ENCODE measurements at places on chromosomes 2 and 18.

DNA sequence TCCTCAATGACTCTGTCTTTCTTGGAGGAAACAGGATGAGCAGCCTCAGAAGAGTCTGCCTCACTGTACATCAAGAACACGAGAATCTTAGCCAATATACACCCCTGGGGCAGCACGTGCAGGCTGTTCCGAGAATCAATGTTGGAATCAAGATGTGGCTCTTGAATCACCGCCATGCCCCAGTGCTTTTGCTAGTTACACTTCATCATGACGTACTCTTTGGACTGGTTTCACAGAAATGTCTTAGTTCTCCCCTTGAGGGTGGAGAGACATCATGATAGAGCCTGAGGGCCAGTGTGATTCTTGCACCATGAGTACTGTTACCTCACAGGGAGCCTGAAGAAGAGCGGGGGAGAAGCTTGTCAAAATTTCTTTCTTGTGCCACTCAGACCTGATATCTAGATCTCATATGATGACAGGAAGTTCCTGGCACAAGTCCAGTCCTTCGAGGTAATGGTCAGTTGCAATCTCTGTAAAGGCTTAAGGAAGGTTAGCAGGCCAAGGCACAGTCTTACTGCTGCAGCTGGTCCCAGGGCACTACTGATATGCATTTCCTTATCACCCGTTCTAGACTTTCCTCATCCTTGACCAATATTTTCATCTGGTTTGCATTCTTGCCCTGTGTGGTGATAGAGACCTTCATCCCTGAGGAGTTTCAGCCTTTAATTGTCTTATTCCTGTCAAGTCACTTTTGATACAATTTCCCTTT is 28.2 kb upstream of the STAT4 start:
- no peak for DNase-seq

GRCh38 chr2:150548527-150548926 is 61.1 kb upstream of the RND3 start:
- no peak for DNase-seq

- no peak for DNase-seq
Observed at GRCh38 chr2:231672617-231673347, 35.5 kb upstream of the PTMA start.

DNA sequence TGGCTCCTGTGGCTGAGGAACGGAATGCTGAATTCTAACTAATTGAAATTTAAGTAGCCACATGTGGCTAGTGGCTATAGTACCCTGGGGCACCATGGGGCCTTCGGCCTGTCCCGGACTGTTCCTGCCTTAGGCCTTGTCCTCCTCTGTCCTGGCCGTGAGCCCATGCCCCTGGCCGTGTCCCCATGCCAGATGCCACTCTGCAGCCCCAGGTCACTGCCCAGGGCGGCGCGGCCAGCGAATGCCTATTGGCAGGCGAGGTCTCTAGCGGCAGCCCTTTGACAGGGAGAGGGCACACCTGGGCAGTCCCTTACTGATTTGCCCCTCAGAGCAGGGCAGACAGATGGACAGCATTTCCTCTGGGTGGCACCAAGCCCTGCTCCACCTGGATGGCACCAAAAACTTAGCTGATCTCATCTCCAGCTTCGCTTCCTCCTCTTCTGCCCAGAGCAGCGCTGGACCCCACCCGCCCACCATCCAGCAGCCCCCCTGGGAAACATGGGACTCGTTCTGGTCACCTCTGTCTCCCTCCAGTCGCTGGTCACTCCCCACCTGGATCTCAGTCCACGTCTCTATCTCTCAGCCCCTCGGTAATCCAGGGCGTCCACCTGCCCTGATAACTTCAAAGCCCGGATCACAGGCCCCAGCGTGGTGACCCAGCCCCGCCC is 1.1 kb upstream of the DGKD start:
- DNase-seq = no peak

DNA sequence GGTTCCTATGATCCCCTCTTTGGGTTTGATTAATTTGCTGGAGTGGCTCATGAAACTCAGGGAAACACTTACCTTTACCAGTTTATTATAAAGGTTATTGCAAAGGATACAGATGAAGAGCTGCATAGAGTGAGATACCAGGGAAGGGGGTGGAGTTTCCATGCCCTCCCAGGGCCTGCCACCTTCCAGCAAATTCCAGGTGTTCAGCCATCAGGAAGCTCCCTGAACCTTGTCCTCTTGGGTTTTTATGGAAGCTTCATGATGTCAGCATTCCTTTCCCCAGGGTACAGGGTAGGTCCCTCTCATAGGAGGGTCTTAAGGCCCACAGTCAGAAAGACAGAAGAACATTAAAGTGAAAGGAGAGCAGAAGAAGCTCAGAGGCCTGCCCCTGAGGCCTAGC is 123.9 kb upstream of the DCC start:
- DNase-seq = no peak

- no peak for DNase-seq
Observed at GRCh38 chr2:84865181-84865783, 15.6 kb downstream of the TRABD2A start.

DNA sequence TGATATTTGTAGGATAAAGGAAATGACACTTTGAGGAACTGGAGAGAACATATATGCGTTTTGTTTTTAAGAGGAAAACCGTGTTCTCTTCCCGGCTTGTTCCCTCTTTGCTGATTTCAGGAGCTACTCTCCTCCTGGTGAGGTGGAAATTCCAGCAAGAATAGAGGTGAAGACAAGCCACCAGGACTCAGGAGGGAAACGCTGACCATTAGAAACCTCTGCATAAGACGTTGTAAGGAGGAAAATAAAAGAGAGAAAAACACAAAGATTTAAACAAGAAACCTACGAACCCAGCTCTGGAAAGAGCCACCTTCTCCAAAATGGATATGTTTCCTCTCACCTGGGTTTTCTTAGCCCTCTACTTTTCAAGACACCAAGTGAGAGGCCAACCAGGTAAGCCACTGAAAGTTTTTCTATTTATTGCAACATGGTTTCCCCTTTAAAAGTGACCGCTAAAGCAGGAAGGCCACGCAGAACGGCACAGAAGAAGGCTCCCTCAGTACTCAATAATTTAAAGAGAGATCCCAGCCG is 735 bp downstream of the NRP2 start:
- no peak for DNase-seq

GRCh38 chr2:65227020-65227455 is 593 bp upstream of the ACTR2 start:
- DNase-seq = no peak

- DNase-seq = no peak
Observed at GRCh38 chr2:43312755-43313641, 86.6 kb upstream of the ZFP36L2 start.

GRCh38 chr2:230865766-230866755 is 1.3 kb downstream of the ITM2C start:
- DNase-seq = no peak

- DNase-seq = no peak
Observed at GRCh38 chr2:96815326-96816126, 542 bp upstream of the CNNM3 start.

DNA sequence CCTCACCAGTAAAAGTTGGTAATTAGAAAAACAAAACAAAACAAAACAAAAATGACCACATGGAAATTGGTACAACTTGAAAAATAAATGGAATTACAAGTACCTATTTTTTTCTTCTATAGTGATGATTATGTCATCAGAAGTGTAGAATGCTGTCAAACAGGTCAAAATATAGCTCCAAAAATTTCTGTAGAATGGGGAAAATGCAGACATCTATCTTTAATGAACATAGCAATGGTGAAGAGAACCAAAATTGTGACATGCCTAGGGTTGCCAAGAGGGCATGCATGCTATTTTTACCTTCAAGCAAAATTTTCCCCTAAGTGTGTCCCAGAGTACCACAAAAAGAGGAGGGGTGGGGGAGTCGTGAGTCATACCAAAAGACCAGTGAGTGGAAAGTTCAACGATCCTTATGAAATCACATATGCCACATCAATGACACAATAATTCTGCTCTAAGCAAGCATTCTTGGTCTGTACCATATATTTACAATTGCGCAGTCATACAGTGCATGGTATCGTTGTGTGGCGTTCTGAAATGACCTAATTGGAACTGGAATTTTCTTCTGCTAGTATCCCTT is 1436.4 kb downstream of the SUCLG1 start:
- DNase-seq = no peak
